ENCODE measurements at places on chromosomes 12 and 14.

DNA sequence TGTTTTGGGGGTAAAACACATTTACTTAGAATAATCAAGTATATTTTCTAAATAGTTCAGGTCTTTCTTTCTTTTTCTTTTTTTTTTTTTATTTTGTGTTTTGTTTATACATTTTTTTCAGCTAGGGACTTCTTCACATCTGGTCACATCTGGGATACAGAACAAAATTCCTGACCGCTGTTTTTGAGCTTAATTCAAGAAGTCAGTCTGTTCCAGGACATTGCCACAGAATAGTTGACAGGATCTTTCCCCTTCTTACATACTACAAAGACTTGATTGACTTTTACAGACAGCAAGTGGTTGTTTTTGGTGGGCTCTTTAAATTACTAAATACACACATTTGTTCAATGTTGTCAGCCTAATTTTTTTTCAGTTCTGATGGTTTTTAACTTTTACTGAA is 41.8 kb upstream of the DCN start:
- no peak for DNase-seq

GRCh38 chr14:33839193-33840076 is 111.4 kb downstream of the EGLN3 start:
- peak; percentile 67 for DNase-seq

DNA sequence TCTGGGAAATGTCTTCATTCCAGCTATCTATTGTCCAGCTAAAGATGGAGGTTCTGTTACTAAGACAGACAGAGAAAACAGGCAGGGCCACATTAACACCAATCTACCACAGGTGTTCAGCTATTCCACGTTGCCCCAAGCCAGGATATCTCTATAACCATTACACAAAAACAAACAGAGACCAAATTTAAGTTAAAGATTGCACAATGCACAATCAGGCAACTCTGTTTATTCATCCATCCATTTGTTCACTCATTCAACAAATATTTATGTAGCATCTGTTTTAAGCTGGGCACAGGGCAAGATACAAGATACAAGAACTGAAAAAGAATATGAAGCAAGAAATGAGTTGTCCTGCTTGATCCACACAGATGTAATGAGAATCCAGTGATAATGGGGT is 629.0 kb downstream of the MED13L start:
- DNase-seq: no peak

- DNase-seq: no peak
Observed at GRCh38 chr12:57899010-57899662, 42.2 kb upstream of the ATP23 start.

- DNase-seq: no peak
Observed at GRCh38 chr12:128661226-128661569, 162.6 kb downstream of the SLC15A4 start.

DNA sequence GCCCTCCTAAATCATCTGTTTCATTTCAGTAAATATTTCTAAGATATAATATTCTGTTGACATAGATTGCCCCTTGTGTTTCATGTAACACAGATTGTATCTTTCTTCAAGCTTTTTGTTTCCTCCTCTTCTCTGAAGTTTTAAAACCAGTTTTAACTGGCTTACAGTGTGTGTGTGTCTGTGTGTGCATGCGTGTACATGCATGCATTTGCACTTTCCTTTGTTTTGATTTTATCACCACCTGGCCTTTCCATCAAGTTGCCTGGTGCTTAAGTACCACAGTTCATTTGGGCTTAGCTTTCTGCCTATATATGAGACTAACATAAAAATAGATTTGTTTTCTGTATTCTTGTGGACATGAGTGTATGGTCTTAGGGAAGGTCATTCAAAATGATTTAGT is 31.9 kb downstream of the ETNK1 start:
- no peak for DNase-seq

GRCh38 chr12:52266514-52266913 is 7.9 kb upstream of the KRT86 start:
- DNase-seq: peak; percentile 50

DNA sequence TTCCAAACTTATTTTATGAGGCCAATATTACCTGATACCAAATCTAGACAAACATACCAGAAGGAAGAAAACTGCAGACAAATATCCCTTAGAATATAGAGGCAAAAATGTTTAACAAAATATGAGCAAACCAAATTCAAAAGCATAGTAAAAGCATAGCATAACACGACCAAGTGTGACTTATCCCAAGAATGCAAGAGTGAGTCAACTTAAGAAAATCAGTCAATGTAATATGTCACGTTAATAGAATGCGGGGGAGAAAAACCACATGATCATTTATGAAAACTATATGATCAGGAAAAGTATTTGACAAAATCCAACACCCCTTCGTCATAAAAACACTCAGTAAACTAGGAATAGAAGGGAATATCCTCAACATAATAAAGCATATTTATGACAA is 217.3 kb downstream of the ADGRD1 start:
- no peak for DNase-seq

- no peak for DNase-seq
Observed at GRCh38 chr12:120078868-120079267, 37.7 kb downstream of the RAB35 start.

GRCh38 chr12:115129727-115130126 is 445.8 kb upstream of the TBX3 start:
- no peak for DNase-seq

- no peak for DNase-seq
Observed at GRCh38 chr12:42809226-42809625, 219.7 kb upstream of the PRICKLE1 start.

DNA sequence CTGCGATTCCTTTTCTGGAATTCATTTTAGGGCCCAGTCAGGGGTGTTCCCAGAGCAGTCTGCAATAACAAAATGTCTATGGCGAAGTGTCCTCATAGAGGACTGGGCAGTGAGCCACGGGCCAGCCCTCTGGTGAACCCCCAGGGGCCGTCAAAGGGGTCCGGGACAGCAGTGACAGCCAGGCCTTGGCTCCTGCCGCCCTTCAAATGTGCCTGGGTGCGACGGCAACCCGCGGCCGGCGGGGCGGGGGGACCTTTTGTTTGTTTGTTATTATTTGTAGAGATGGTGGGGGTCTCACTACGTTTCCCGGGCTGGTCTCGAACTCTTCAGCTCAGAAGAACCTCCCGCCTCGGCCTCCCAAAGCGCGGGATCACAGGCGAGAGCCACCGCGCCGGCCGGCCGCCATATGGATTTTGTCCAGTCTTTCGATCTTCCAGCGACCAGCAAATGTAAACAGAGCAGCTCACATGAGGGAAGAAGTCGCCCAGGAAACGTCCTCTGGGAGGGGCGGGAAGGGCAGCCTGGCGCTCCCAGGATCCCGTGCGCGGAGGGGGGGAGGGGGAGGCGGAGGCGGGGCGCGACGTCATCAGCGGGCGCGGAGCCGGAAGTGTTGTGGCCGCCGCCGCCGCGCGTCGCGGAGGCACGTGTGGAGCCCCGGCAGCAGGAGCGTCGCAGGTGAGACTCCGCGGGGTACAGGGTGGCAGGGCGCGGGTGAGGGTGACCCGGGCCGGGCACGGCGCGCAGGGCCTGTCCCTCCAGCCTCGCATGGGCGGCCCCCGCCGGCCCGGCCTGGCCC is at the start of gene TRMT61A:
TSS of gene TRMT61A (plus strand) at position 610 of the 796 bp plus-strand sequence. CDS start 783 bp downstream, outside the sequence.
- peak; percentile 96 for DNase-seq

GRCh38 chr14:66249544-66249943 is 236.6 kb upstream of the CCDC196 start:
- DNase-seq: no peak

GRCh38 chr14:96710060-96710666 is 87.0 kb upstream of the VRK1 start:
- DNase-seq: no peak

GRCh38 chr12:23771240-23771949 is 178.1 kb downstream of the SOX5 start:
- DNase-seq: no peak

DNA sequence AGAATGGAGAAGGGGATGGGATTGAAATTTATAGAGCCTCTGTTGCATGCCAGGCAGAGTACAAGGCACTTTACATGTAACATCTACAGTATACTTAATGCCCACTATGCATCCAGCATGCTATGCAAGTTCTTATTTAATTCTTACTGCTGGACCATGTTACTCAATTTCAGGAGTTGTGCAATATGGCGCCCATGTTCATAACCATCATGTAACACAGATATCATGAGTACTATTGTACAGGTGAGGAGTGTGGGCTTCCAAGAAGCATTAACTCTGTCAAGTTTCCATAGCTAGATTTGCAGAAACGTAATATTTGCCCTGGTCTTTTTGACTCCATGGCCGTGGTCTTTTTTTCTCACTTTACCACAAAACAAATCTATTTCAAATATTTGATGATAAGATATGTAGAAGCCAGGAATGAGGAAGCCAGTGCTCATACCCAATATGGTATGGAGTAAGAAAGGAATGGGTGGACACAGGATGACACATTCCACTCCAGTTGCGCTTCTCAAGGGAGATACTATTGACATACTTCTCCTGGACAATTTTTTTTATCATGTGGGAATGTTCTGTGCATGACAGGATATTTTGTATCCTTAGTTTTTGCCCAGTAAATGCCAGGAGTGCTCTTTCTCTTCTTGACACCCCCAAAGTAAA is 191.8 kb downstream of the C12orf75 start:
- DNase-seq: no peak
